Hair follicle dermal papilla cell (primary cell): ENCODE measurements at places on chromosomes 3 and 15. TPM values are rescaled to one million over a fixed set of nuclear protein-coding genes. Genes with fewer than 3 reads are reported as not detected.

NDUFB5 gene
- total RNA-seq, result 59.1 and 70.7 TPM in 2 replicates

ANP32A gene
- 33.6 and 47.4 TPM in 2 replicates for total RNA-seq

CFAP100 gene
- total RNA-seq, result not detected in 2 replicates

FAM3D gene
- not detected in 2 replicates for total RNA-seq

SNTN gene
- not detected in 2 replicates for total RNA-seq

LINGO1 gene
- not detected in 2 replicates for total RNA-seq
